NCI-H774 (cell line): ENCODE measurements at places on chromosomes 7 and 10.

GRCh38 chr10:115539142-115539762, 446.1 kb downstream of the ATRNL1 start:
- DNase-seq = no peak

DNA sequence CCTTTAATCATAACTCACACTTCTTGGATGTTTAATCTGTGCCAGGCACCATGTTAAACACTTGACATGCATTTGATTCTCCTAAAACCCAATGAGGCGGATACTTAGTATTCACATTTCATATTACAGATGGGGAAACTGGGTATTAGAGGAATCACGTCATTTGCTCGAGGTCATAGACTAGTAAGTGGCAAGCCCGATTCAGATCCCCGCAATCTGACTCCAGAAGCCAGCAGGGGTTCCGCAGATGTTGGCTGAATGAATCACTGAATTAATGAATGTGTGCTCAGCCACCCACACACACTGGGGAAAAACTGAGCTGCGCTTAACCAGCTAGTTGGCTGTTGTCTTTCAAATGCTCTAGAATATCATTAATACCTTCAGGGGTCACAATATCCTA, 22.5 kb upstream of the ENO4 start:
- no peak for DNase-seq

- DNase-seq = no peak
Measured at GRCh38 chr10:127947211-127947610, 40.3 kb downstream of the PTPRE start.

- DNase-seq = no peak
Measured at GRCh38 chr7:51015581-51015980, 232.9 kb upstream of the GRB10 start.

DNA sequence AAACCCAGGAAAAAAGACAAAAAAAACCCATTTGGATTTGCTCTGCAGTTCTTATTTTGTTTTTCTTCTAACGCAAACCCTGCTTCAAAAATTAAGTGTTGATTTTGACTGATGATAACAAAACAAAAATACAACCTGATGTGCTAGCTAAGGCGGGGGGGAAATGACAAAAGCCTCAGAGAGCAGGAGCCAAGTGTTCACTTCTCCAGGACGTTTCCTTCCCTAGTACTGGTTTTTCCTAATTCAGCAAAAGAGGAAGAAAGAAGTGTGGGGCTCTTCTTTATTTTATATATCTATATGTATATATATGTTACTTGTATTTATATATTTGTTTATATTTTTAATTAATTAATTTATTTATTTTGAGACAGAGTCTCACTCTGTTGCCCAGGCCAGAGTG, 28.0 kb downstream of the SNX10 start:
- DNase-seq = no peak
